ENCODE measurements at places on chromosomes 5 and 9.

GRCh38 chr9:959914-960313, 16.5 kb upstream of the DMRT3 start:
- DNase-seq, result no peak

GRCh38 chr5:77449277-77449676, 42.8 kb downstream of the WDR41 start:
- DNase-seq, result no peak

- no peak for DNase-seq
These were observed 14.2 kb upstream of the PPP1R2B start for GRCh38 chr5:156835905-156836304.

- no peak for DNase-seq
These were observed 37.3 kb downstream of the INSYN2B start for GRCh38 chr5:169943026-169943425.

GRCh38 chr5:111224561-111225345, 569 bp downstream of the CAMK4 start:
- peak; percentile 54 for DNase-seq

DNA sequence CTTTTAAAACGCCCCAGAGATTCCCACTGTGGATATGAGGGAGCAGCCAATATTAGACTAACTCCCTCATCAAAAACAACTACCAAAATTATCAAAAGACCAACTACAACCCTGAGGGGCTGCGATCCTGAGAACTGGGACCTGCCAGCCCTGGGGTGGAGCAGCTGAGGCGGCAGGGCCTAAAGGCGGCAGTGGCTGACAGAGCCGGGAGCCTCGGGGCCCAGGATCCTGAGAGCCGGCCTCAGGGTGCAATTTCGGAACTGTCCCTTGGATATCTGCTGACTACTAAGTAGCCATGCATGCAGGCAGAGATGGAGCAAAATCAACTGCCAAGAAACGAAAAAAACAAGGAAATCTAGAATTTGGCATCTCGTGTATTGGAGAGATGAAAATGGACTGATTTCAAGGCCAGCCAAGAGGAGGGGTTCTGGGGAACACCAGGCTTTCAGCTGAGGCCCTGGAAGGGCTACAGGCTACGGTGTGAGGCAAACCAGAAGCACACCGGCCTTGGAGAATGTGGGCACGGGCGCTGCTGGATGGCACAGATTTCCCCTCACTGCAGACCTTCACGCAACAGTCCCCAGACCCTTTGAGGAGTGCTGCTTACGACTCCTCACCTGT, 63.6 kb upstream of the UBAC1 start:
- no peak for DNase-seq

DNA sequence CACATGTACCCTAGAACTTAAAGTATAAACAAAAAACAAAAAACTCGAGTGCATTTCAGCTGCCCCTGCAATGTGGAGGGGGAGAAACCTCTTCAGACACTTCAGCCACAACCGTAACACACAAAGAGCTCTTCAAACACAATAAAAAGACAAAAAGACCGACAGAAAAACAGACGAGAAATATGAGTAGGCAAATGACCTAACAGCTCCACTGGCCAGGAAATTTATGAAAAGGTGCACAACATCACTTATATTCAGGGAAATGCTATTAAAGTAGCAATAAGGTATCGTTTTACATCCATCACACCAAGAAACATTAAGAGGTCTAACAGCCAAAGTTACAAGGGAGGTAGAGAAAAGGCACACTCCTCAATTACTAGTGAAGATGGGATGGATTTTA, 6.2 kb downstream of the ZBED3 start:
- DNase-seq, result no peak
